ENCODE measurements at places on chromosomes 5 and 9.
A peak's percentile ranks its signal among the peaks of the same experiment; 100 is the strongest.

GRCh38 chr9:36603006-36603405, 30.3 kb downstream of the MELK start:
- DNase-seq = peak; percentile 7

GRCh38 chr5:64229163-64229774, 63.6 kb downstream of the RNF180 start:
- DNase-seq = peak; percentile 25

- no peak for DNase-seq
These were observed 355.3 kb downstream of the TMEM232 start for GRCh38 chr5:110371011-110371724.

GRCh38 chr9:114906922-114907571, 23.3 kb downstream of the TNFSF8 start:
- DNase-seq = peak; percentile 53

- DNase-seq = no peak
These were observed 125.7 kb downstream of the SEMA6A start for GRCh38 chr5:116448870-116449427.

GRCh38 chr5:160619381-160619780, 197.7 kb downstream of the PTTG1 start:
- DNase-seq = no peak

- no peak for DNase-seq
These were observed 189.8 kb downstream of the PCSK1 start for GRCh38 chr5:96243203-96243602.

DNA sequence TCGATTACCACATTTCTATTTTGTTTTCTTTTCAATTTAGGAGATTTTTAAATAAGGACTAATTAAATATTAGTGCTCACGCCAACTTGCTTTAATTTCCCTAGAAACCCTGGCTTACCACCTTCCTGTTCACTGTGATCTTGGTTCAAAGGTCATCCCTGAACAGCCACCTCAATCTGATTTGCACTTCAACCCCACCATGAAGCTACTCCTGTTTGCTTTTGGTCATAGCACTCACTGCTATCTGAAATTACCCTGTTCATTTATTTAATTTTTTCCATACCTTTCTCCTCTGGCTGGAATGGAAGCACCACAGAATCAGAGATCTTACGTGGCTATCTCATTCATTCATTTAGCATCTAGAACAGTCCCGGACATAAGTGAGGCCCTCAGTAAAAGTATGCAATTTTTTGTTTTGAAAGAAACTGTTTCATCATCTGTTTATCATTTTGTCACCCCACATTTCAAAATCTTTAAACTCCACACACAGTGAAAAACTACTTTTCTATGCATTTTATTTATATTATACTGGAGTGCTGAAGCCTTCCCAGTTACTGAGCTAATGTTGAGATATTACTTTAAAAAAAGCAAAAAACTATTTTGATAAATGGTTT, 17.2 kb upstream of the ADAMTSL1 start:
- DNase-seq = no peak

- DNase-seq = no peak
These were observed 14.4 kb downstream of the CKMT2 start for GRCh38 chr5:81247441-81247972.

DNA sequence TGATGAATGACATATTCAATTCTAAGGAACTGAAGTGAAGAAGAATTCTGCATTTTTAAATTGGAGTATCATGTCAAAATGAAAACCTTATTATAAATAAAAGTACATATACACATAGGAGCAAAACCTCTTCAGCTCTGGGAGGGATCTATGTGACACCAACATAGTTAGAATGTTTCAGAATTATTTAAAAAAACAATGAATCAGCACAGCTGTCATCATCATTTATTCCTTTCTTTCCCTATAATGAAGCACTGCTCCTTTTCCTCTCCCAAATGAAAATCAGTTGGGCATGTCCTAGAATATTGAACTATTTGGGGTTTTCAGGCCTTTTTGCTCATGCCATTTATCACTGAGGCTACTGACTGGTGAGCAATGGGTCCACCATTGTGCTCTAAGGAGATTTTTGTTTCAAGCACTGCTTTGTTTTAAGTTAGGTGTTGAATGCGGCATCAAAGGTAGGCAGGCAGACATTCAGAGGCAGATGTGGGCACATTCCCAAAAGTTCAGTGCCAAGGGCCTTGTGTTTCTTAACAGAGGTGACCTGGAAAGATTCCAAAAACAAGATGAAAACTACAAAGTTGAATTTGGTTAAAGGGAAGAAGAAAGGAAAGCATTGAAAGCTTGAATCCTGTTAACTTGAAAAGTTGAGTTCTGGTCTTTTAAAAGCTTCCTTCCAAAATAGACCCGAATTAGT, 126.4 kb upstream of the ADAMTSL1 start:
- DNase-seq = no peak

GRCh38 chr9:113645227-113645977, 181.9 kb downstream of the RGS3 start:
- no peak for DNase-seq

GRCh38 chr5:57468481-57469163, 14.0 kb downstream of the ACTBL2 start:
- DNase-seq = no peak

DNA sequence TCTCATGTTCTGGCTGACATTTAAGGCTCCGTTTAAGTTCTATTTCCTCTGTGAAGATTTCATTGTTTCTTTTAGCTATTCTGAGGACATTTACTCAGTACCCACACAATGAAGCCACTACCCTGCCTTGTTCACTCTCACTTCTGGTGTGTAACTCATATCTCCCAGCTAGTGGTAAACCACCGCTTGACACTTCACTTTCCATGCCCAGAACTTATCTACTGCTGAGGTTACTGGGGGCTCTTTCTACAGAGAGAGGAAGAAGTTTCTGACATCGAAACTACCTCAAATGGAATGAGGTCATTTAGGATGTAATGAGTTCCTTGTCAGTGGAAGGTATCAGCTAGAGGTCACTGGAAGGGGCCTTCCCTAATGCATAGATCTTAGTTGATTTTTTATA, 501.5 kb downstream of the DMAC1 start:
- DNase-seq = peak; percentile 6

GRCh38 chr5:125412561-125413495, 666.4 kb upstream of the ZNF608 start:
- no peak for DNase-seq

- DNase-seq = no peak
These were observed 227.0 kb downstream of the FSTL4 start for GRCh38 chr5:133385346-133385745.

DNA sequence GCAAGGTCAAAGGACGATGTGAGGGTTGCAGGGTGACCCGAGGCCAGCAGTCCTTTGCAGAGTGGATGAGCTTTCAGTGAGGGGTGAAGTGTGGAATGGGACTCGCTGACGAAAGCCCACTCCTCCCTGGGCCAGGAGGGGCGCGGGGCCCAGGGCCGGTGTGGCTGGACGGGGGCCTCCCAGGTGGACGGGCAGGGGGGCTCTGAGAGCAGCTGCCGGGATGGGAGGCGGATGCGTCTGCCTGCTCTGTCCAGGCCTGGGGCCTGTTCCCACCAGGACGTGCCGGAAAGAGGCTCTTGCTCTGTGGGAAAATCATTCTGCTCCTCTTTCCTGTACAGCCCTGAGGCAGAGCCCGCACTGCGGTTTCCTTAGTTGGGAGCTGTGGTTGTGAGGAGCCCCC, 24.3 kb downstream of the IRX4 start:
- DNase-seq = no peak

DNA sequence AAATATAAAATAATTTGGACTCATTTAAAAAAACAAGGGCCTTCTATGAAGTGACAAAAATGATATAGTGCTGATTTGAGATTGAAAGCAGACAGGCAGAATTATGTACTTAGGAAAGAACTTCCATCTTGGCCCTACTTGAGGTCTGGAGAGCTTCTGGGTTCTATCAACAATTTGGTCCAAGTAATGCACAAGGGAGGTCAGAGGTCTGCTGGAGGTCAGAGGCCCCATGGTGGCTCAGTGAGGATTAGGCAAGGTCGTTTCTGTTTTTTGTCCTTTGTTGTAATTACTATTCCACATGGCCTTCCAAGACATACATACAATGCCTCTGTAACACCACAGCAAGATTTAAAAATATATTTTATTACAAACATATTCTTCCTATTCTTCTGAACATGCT, 37.2 kb downstream of the NUDT12 start:
- DNase-seq = no peak

- DNase-seq = no peak
These were observed 709 bp downstream of the FANCG start for GRCh38 chr9:35079041-35079425.

GRCh38 chr9:4594545-4594944, 67.5 kb upstream of the PLPP6 start:
- DNase-seq = no peak

DNA sequence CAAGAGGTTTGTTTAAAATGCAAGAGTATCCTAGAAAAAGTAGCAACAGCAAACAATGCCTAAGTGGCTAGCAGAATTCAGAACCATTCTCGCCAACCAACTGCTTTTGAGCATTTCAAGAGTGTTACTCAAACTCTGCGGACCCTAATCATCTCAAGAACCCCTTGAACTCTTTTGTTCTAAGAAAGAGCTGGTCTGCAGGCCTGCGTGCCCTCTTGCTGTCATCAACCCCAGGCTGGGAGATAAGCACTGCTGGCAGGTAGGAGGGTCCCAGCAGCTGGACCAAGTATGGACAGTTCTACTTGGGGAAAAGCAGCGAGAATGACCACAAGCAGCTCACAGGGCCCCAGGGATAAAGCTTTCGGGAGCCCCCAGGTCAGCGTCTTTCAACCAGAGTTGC, 38.3 kb downstream of the MYO10 start:
- no peak for DNase-seq

DNA sequence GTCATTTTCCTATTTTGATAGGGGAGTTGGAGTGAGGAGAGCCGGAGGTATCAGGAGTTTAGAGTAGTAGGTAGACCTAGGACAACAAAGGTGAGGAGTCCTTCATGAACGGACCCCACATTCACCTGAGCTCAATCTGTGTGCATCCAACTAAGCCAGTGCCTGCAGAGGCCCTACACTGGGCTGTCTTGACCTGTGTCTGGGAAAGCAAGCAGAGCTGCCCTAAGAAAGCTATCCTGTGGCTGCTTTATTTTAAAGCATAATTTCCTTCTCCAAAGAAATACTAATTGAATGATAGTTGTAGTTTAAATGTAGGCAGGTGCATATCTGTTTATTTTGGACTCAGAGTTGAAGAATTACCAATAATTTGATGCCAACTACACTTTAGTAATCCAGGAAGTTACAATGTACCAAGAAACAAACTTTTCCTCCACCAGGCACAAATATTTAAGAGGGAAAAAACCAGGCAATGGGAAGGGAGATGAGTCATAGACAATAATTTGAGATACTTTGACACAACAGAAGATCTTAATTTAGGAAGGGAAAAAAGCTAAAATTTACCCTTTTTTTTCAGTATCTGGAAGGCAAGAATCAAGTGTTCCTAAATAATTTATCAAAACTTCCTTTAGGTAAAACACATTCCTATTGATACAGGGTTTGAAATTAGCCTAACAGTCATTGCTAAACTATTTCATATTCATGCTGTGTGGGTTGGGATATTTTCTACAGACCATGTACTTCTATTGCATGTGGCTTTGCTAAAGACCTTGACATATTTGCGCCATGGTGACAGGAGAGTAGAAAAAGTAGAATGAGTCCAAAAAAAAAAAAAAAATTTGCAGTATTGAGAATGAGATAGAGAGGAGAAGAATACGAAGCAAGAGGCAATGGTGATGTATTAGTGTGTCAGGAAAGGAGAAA, 376.6 kb upstream of the TUSC1 start:
- no peak for DNase-seq

DNA sequence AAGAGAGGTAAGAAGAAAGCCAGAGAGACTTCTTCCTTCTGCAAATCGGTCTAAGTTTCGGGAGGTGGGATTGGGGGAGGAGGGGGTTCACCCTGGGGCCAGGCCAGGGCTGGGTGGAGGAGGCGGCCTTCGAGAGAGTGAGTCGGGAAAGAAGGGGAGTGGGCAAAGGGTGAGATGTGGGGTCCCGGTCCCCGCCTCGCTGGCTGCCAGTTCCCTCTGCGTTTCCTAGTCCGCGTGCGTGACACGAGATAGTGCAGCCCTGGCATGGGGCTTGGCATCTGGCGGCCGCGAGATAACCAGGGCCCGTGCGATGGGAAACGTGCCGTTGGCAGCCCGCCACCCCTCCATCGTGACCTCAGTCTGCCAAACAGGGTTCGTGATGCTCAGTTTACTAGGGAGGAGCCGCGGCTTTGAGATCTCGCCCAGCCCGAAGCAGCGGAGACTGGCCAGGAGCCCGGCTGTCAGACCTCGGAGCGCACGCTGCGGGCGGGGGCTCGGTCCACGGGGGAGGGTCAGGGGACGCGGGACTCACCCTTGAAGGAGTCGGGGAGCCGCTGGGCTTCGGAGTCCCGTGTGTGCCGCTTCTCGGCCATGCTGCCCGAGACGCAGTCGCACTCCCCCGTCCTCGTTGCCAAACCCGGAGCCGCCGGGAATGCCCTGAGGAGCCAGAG, at the start of gene STOM:
STOM (minus strand) TSS at position 656 of the 671 bp plus-strand sequence; CDS start at position 593, 63 bp downstream.
- DNase-seq = no peak

GRCh38 chr9:71218774-71219173, 97.4 kb upstream of the TRPM3 start:
- no peak for DNase-seq

- no peak for DNase-seq
These were observed 91.8 kb upstream of the ADRA1B start for GRCh38 chr5:159824188-159825161.

GRCh38 chr5:1437226-1437829, 7.9 kb downstream of the SLC6A3 start:
- no peak for DNase-seq

GRCh38 chr9:36132086-36132485, 4.4 kb upstream of the GLIPR2 start:
- DNase-seq = no peak

DNA sequence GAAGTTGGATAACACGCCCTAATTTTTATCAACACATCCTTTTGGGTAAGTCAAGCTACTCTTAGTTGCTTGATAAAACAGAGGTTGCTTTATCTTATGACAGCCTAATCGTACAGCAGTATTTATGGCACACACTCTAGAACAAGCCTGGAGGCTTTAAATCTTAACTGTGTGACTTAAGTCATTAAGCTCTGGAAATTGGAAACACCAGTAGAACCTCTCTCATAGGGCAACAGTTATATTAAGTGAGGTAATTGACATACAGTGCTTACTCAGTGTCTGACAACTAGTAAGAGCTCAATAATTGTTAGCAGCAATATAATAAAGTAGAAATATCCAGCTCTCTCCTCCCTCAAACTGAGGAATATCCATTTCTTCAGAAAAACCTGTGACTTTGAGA, 808.9 kb upstream of the WWC1 start:
- DNase-seq = no peak

DNA sequence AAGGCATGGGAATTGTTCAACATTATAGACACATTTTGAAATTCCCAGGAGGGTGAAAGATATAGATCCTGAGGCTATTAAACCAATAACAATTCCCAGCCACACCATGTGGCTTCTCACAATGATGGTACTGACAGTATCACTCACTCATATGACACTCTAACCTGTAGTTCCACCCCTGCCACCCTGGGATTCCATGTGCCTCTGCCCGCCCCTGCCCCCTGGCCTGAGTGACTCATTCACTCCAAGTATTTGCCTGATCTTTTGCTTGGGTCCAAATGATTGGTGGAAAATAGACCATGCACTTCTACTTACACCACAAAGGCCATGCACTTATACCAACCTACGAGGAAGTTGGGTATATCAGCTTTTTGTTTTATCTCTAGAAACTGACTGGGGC, 305.2 kb upstream of the DAB2 start:
- DNase-seq = no peak

GRCh38 chr5:55636683-55637082, 75.4 kb downstream of the SLC38A9 start:
- no peak for DNase-seq

Measured in CD4-positive, alpha-beta T cell treated with Interleukin-10 for 1 hour (primary cell).